ENCODE measurements at places on chromosomes 3 and 15.

DNA sequence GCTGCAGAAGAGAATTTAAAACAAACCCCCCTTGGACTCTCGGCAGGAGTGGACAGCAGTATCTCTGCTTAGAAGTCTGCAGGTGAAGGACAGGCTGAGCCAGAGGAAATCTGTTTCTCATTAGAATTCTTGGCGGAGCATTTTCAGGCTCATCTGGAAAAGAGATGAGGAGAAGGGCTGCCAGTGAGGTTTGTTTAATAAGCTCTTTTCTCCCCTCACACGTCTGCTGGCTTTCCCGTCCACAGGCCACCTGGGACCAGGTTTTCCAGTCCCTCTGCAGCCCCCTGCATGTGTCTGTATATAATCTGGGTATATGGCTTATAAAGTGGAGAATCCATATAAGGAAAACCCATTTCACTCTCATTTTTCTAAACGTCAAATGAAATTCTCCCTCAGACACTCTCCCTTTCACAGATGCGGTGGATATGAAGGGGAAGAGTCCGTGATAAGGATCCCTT is 155.4 kb upstream of the TPM1 start:
- no peak for DNase-seq

GRCh38 chr3:75395580-75396315 is 268.4 kb upstream of the FRG2C start:
- no peak for DNase-seq

DNA sequence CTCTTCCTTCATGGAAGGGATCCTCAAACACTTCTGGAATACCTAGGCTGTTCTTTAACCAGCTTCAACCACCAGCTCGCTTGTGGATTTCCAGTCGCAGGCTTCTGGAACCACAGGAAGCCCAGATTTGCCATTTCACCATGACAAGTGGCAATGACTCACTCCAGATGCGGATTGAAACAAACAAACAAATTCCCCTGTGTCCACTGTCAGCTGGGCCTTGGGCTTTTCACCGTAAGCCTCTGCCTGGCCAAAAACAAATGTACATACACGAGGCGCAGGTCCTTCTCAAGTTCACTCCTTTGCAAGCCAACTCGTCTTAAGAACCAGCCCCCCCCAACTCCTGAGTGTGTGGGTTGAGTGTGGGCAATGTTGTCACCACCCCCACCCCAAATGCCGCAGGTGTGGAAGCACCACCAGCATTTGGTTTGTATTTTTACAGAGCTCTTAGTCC is 8.8 kb downstream of the BCL6 start:
- no peak for DNase-seq

DNA sequence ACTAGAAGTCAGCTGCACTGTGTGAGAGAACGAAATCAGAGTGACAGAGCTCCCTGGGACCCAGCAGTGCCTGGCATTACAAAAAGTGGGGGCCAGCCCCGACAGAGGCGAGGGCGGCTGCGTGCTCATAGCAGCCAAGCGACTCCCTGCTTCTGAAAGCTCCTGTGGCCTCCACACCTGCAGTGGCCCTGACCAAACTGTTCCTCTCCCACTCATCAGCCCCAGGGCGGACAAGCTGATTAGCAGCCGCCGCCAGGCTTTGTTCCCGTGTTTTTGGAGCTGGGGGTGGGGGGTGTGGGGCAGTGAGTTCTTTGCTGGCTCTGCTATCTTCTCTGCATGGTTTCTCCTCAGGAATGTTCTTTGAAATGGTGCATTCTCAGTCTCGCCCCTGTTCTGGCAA is 58.1 kb downstream of the DGKG start:
- no peak for DNase-seq

GRCh38 chr3:144018776-144019175 is 47.2 kb downstream of the DIPK2A start:
- no peak for DNase-seq

DNA sequence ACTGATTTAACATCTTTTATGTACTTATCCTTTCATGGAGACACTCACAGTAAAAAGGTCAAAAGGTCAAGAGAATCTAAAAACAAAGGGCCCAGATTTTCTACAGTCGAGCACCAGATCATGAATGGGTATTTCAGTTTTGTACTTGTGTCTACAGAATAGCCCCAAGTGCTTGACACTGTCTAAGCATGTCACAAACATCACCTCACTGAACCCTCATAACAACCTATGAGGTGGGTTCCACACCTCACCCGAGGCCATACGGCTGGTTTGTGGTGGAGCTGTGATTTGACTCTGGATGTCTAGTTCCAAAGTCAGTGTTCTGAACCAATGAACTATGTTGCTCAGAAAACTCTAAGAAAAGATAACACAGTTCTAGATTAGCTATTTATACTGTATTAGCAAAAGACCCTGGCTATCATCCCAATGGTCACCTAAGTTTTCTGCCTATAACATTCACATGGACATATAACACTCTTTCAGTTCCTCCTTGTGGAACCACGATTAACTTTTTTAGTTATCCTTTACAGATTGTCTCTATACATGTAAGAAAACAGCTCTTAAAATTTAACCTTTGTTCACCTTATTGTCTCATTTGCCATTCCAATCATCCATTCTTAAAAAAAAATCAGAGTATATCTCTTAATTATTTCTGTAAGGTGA is 25.5 kb downstream of the TM6SF1 start:
- DNase-seq = no peak
